ENCODE measurements at places on chromosomes 4 and X. TPM values are rescaled to one million over a fixed set of nuclear protein-coding genes. Genes with fewer than 3 reads are reported as not detected.
A peak's percentile ranks its signal among the peaks of the same experiment; 100 is the strongest.

GRCh38 chr4:185255868-185256267 is 46.5 kb downstream of the SNX25 start:
- no peak overlapping the region for H3K27ac ChIP-seq
- no peak for DNase-seq
- no peak overlapping the region for H3K4me3 ChIP-seq
- peaks cover 64% of the 10 kb centered on the region for H3K4me1 ChIP-seq

DNA sequence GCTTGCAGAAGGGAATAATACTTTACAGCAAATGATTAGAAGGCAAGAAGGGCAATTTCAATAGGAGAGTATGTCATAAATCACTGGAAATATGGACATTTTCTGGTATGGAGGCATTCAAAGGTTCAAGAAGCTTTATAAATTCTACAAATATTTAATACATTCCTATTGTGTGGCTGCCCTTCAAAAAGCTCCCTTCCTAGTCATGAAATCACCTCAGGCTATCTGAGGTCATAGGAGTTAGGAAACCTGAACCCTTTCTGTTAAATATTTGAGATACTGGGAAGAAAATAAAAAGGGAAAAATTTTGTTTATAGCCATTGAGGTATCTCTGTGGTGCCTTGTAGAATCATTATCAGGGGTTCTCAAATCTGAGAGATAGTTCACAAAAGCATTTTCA is 316.8 kb upstream of the EMCN start:
- no peak overlapping the region for H3K4me3 ChIP-seq
- H3K27me3 ChIP-seq = peaks cover 9% of the 10 kb centered on the region
- H3K4me1 ChIP-seq = no peaks in the 10 kb centered on the region
- DNase-seq = no peak

The KIAA1210 gene
- not detected for total RNA-seq

DNA sequence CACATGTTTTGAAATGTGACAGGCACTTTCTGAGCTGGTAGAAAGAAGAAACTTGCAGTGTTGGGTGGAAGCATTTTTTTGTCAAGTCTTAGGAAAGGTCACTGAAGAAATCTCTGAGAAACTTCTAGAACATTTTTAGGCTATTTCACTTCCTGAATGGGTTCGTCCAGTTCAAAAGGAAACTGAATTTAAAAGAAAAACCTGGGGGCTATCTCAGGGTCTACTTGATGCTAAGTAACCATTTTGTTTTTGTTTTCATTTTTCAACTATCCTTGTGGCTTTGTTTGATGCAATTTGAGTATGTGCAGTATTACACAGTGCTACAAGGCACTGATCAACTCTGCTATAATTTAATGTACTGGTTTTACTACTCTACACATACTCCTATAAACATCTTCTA is 34.0 kb upstream of the AMOT start:
- no peaks in the 10 kb centered on the region for H3K27me3 ChIP-seq
- no peak for DNase-seq
- H3K36me3 ChIP-seq = no peaks in the 10 kb centered on the region
- no peak overlapping the region for H3K27ac ChIP-seq

DNA sequence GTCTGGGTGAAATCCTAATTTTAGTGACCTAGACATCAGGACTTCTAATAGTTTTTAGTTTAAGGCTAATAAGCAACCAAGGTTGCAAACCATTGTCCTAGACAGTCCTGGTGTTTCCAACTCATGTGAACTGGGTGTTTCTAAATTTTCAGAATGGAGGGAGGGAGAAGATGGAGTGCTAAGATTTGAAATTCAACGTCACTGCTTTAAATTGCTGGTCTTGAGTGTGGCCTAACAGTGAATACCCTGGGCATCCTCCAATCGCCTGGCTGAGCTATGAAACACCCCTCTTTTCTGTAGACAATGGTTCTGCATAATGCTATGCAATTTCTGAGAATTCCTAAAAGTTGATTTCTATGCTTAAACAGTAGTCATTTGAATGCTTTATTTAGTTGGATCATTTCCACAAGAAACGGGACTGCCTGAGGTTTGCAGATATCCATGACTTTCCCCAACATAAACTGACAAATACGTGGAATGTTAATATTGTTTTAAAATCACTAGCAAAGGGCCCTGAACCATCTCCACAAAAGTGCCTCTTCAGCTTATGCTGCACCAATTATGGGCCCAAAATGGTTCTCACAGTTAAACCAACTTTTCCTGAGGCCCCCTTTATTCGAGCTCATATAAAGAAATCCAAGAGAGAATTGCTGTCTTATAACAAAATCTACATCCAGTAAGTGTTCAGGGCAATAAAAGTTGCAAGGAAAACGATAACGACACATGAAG is 1.1 kb downstream of the FBXL5 start:
- H3K4me3 ChIP-seq = peak overlapping the region; percentile 99
- peak overlapping the region; percentile 96 for H3K27ac ChIP-seq
- DNase-seq = peak; percentile 15
- H3K27me3 ChIP-seq = no peaks in the 10 kb centered on the region
- peaks cover 3% of the 10 kb centered on the region for H3K36me3 ChIP-seq
- peaks cover 67% of the 10 kb centered on the region for H3K4me1 ChIP-seq

GRCh38 chr4:172207258-172207657 is 394.1 kb downstream of the GALNTL6 start:
- H3K27me3 ChIP-seq = no peaks in the 10 kb centered on the region
- no peaks in the 10 kb centered on the region for H3K36me3 ChIP-seq
- no peak overlapping the region for H3K4me3 ChIP-seq
- H3K4me1 ChIP-seq = no peaks in the 10 kb centered on the region
- H3K27ac ChIP-seq = no peak overlapping the region

DNA sequence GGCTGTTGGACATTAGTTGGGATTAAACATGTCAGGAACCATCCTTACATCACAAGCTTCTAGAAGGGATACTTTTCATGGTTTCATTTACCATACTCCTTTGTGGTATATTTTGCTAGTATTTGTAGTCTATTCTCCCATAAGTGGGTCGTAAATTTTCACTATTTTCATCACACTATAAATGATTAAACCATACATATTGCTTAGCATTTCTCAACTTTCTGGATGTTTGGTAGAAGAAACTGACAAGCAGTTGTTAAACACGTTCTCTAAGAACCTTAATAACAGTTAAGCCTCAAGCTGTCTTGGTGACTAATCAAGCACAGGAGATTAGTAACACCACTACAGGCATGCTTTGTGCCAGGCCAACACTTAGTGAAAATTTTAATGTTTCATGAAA is 375.5 kb downstream of the NAF1 start:
- no peaks in the 10 kb centered on the region for H3K27me3 ChIP-seq
- no peak for DNase-seq
- H3K4me1 ChIP-seq = no peaks in the 10 kb centered on the region

GRCh38 chr4:171117457-171117856 is 695.7 kb upstream of the GALNTL6 start:
- no peaks in the 10 kb centered on the region for H3K36me3 ChIP-seq
- no peaks in the 10 kb centered on the region for H3K27me3 ChIP-seq
- no peak for DNase-seq

GRCh38 chrX:22674932-22675331 is 324.8 kb upstream of the DDX53 start:
- H3K27ac ChIP-seq = no peak overlapping the region
- no peaks in the 10 kb centered on the region for H3K27me3 ChIP-seq
- no peaks in the 10 kb centered on the region for H3K4me1 ChIP-seq
- H3K4me3 ChIP-seq = no peak overlapping the region
- no peaks in the 10 kb centered on the region for H3K36me3 ChIP-seq
- no peak for DNase-seq

GRCh38 chr4:7629501-7630254 is 194.9 kb upstream of the PSAPL1 start:
- peaks cover 5% of the 10 kb centered on the region for H3K27me3 ChIP-seq
- no peak overlapping the region for H3K4me3 ChIP-seq
- no peaks in the 10 kb centered on the region for H3K36me3 ChIP-seq
- DNase-seq = no peak

DNA sequence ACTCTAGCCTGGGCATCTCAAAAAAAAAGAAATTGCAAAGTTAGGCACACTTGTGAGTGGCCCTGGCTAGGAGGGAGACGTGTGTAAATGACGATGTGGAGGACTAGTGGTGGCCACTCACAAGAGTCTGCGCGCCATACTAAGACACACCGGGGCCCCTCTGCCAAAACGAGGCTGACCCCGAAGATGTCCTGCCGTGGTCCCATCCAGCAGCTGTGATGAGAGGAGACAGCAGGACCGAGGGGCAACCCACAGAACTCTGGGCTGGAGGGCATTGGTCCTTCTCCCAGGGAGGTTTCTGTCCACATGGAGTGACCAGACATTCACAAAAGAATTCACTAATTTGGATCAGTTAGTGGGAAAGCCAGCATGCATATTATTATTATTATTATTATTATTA is 47.4 kb downstream of the NOP14 start:
- no peak overlapping the region for H3K4me3 ChIP-seq
- peaks cover 51% of the 10 kb centered on the region for H3K36me3 ChIP-seq
- DNase-seq = no peak
- peak overlapping the region; percentile 41 for H3K27ac ChIP-seq

- H3K27me3 ChIP-seq = no peaks in the 10 kb centered on the region
- H3K36me3 ChIP-seq = no peaks in the 10 kb centered on the region
- H3K4me3 ChIP-seq = no peak overlapping the region
- H3K27ac ChIP-seq = no peak overlapping the region
- peaks cover 5% of the 10 kb centered on the region for H3K4me1 ChIP-seq
Measured at GRCh38 chrX:150337536-150337935, 25.6 kb upstream of the MAMLD1 start.

The ABHD18 gene
- total RNA-seq = 17.5 TPM

DNA sequence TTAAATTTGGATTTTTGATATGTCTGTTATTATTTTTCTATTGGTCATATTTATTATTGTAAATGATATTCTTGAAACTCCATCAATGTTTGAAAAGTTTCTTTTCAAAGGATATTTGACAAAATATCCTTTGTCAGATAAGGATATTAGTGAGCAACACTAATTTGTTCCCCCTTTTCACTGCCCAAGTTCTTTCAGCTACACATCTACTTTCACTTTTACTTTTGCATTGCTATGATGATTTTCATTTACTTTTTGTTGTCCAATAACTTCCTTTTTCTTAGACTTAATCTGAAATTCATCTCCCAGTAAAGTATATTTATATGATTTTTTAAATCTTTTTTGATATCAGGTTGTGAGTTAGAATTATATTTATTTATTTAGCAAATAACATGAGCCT is 542.3 kb upstream of the ADGRL3 start:
- DNase-seq = no peak
- H3K27me3 ChIP-seq = no peaks in the 10 kb centered on the region
- no peaks in the 10 kb centered on the region for H3K36me3 ChIP-seq
- no peaks in the 10 kb centered on the region for H3K4me1 ChIP-seq
- H3K27ac ChIP-seq = no peak overlapping the region

All from activated naive CD4-positive, alpha-beta T cell treated with anti-CD3 and anti-CD28 coated beads for 36 hours (primary cell).